Thoracic aorta (tissue), 2 donors: ENCODE measurements at places on chromosomes 12 and 14. TPM values are rescaled to one million over a fixed set of nuclear protein-coding genes. Genes with fewer than 3 reads are reported as not detected.
A peak's percentile ranks its signal among the peaks of the same experiment; 100 is the strongest.

The RIN3 gene
- 47.4 TPM for total RNA-seq

The CCDC184 gene
- total RNA-seq: 0.81 TPM

The GTF2H3 gene
- total RNA-seq: 29.9 TPM

- DNase-seq: no peak
Observed at GRCh38 chr14:26286913-26287205, 311.0 kb downstream of the NOVA1 start.

DNA sequence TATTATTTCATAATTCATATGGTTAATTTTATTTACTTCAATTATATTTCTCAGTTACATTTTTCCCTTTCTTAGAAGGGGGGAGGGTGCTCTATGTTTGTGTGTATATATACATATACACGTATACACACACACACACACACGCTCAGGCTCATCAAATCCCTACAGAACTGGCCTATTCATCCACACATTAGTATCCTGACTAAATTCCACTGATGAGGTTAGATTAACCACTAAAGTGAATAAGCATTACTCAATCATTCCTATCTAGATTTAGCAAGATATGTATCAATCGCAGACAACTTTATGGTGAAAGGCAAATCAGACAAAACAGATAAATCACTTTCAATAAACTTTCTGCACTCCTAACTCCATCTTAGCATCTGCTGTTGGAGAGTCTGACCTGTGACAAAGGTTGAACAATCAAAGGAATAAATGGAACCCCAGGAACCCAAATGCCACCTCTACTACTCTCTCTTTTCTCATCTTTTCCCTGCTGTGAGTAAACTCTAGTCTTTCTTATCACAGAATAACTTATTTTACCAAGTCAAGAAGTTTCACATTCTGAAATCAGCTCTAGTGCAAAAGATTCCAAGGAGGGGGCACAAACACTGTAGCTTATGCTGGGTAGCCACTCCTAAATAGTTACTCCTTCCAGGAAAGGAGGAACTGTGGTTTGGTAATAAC is 67.6 kb downstream of the RALGAPA1 start:
- no peak for DNase-seq

- peak; percentile 87 for DNase-seq
Observed at GRCh38 chr12:124453419-124454351, 113.7 kb downstream of the NCOR2 start.

GRCh38 chr14:21852061-21852664 is 178.5 kb upstream of the OR4E1 start:
- no peak for DNase-seq

GRCh38 chr12:57719777-57720605 is 18.6 kb downstream of the AGAP2 start:
- DNase-seq: no peak
